Chondrocyte (in vitro differentiated cells): ENCODE measurements at places on chromosomes 1 and 21. TPM values are rescaled to one million over a fixed set of nuclear protein-coding genes. Genes with fewer than 3 reads are reported as not detected.

DNA sequence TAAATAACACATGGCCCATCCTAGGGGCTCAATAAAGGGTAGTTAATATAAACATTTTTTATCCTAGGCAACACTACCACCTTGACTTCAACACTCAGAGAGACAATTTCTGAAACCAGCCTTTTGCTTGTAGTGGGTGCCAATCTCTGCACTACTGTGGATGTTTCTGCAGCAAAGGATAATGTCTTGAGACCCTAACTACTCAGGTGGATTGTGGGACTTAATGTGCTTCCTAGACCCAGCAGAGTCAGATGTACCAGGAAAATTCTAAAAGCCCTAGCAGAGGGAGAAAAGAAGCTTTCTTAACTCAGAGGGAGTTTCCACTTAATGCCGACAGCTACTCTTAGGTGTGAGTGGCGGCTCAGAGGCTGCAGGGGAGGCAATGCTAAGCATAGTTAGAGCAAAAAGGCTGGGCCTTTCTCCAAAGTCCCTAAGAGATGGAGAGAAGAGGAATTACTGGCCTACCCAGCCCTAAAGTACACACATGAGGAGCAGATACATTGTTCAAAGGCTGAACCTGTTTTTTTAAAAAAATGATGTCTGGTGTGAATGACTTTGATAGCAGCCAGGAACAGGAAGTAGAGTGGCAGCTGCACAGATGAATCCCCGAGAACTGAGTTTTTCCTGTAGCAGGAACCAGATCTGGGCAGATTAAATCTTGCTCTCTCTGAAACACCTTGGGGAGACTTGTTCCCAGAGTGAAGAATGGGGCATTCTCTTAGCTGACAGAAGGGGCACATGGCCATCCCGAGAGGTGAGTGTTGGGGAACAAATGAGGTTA, 33.5 kb upstream of the ABCD3 start:
- no peak for DNase-seq

DNA sequence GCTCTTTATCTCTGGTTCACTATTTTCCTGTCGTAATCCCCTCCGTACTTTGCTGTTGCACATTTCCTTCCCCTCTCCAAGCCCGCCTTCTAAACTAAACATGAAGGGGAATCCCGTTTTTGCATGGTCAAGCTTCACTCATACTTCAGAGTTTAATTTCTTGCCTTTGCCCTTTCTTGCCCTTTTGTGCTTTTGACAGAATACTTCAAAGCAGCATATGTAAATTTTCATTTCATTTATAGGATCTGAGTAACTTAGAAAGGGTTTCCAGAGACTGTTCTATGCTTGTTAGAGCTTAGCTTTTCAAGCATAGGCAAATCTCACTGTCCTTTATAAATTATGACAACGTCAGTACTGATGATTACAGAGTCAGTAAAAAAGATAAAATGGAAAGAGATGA, 27.7 kb downstream of the SPATA45 start:
- DNase-seq, result no peak

- DNase-seq, result no peak
Observed at GRCh38 chr1:225700164-225700821, 47.4 kb upstream of the ENAH start.

GRCh38 chr1:68358439-68358838, 91.3 kb downstream of the RPE65 start:
- no peak for DNase-seq

The TMEM82 gene
- total RNA-seq, result not detected in 3 replicates

The SCCPDH gene
- total RNA-seq, result 33.5 to 39.4 TPM (median 33.5 TPM) in 3 replicates

The HSF2BP gene
- total RNA-seq, result 3.5 to 5.0 TPM (median 4.0 TPM) in 3 replicates

- DNase-seq, result no peak
Observed at GRCh38 chr1:22646384-22646783, 3.0 kb downstream of the C1QC start.

DNA sequence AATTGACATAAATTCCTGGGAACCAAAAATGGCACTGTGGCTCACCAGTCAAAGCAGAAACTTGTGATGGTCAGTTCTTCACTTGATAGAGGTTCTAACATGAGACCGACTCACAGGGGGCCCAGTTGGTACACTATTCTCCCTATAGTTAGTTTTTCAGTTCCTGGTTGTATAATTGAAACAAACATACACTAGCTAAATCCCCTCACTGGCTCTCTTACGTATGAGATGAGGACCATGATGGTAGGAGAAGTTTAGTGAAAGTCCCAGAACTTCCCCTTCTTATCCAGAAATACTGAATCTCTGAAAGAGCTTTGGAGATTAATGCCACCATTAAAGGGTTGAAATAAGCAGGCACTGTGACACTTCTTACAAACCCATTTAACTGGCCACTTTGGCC, 2.8 kb upstream of the S100B start:
- no peak for DNase-seq
